PC-9 (cell line): ENCODE measurements at places on chromosomes 16 and 17. TPM values are rescaled to one million over a fixed set of nuclear protein-coding genes. Genes with fewer than 3 reads are reported as not detected.

GRCh38 chr16:47940466-47940865 is 215.3 kb downstream of the ABCC12 start:
- H3K36me3 ChIP-seq, result no peaks in the 10 kb centered on the region
- H3K4me1 ChIP-seq, result no peaks in the 10 kb centered on the region

- peak overlapping the region; percentile 76 for H3K27ac ChIP-seq
- peaks cover 24% of the 10 kb centered on the region for H3K4me1 ChIP-seq
- no peaks in the 10 kb centered on the region for H3K27me3 ChIP-seq
Measured at GRCh38 chr17:81365601-81366585, 29.4 kb upstream of the BAHCC1 start.

- peaks cover 9% of the 10 kb centered on the region; the same call in 1 of the 2 replicates for H3K4me1 ChIP-seq
- H3K36me3 ChIP-seq, result no peaks in the 10 kb centered on the region
- DNase-seq, result peak; percentile 42
- H3K27me3 ChIP-seq, result no peaks in the 10 kb centered on the region
- no peak overlapping the region for H3K27ac ChIP-seq
Measured at GRCh38 chr17:28878981-28879380, 18.6 kb downstream of the FLOT2 start.

DNA sequence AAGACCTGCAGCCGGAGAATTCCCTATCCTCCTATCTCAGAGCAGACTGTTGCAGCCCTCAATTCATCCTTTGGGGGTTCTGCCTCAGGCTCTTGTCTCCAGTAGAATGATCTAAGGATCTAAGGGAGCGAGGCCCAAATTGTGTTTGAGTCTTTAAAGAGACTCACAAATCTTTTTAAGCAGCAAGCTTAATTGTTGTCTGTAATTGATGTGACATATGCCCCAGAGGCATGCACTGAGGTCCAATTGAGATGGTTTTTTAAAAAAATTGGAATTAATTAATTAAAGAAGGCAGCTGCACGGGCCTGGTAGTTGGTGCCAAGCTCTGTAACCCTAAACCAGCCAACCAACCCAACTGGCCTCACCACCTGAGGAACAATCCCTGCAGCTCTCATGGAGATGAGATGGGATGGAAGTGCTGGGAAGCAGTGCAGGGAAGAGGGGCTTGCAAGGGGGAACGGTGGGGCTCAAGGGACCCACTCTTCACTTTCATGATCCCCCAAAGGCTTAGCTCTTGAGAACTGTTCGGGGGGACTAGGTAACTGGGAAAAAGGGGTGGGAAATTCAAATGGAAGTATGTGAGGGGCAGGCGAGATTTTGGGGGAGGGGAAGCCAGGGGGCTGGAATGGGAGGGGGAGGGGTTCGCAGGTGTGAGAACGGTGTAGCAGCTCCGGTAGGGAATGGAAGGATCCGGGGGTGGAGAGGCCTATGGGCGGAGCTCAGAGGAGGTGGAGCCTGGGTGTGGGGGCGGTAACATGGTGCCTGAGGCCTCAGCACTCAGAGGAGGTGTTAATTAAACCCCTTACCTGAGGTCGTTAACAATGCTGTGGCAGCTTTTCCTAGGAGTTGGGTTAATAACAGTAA is 9.2 kb upstream of the ZNF652 start:
- DNase-seq, result no peak
- no peaks in the 10 kb centered on the region for H3K27me3 ChIP-seq
- no peaks in the 10 kb centered on the region for H3K36me3 ChIP-seq
- no peak overlapping the region for H3K4me3 ChIP-seq
- H3K4me1 ChIP-seq, result no peaks in the 10 kb centered on the region
- H3K27ac ChIP-seq, result no peak overlapping the region

Gene TRPV3
- total RNA-seq, result 1.5 and 1.9 TPM in 2 replicates

Gene NLGN2
- 86.3 and 98.8 TPM in 2 replicates for total RNA-seq

GRCh38 chr16:1530883-1531637 is 2.4 kb upstream of the TMEM204 start:
- no peak for DNase-seq
- no peaks in the 10 kb centered on the region for H3K4me1 ChIP-seq
- H3K36me3 ChIP-seq, result no peaks in the 10 kb centered on the region
- H3K27me3 ChIP-seq, result no peaks in the 10 kb centered on the region

Gene SAMD14
- 0.17 and 0.73 TPM in 2 replicates for total RNA-seq

- DNase-seq, result no peak
- peaks cover 12% of the 10 kb centered on the region; the same call in 1 of the 2 replicates for H3K4me1 ChIP-seq
- H3K27me3 ChIP-seq, result no peaks in the 10 kb centered on the region
- H3K36me3 ChIP-seq, result no peaks in the 10 kb centered on the region
- no peak overlapping the region for H3K4me3 ChIP-seq
Measured at GRCh38 chr16:74842413-74842812, 67.8 kb upstream of the FA2H start.

Gene CES5A
- total RNA-seq, result not detected in 2 replicates

Gene KRT33B
- total RNA-seq, result not detected in 2 replicates

Gene TMC7
- 4.3 and 4.4 TPM in 2 replicates for total RNA-seq

Gene DNAH2
- total RNA-seq, result 10.6 and 11.6 TPM in 2 replicates

DNA sequence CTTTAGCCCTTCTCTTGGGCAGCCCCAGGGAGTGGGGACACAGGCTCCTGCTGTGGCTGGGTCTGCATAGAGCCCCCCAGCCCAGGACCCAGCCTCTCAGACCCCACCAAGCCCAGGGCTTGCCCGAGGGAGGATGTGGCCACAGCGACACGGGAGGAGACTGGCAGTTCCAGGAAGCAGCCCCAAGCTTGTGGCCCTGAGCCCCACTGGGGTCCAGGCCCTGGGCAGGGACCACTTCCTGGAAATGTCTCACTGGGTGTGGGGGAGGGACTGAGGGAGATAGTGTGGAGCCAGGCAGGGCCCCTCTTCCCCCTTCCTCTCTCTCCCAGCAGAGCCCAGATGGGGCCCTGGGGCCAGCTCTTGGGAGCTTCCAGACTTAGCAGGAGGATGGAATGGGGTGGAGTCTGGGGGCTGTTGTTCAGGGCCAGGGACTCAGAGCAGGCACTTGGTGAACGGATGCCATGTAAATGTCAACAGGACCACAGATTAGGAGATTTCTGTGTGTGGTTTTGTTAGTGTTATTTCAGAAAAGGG is 35.3 kb downstream of the ADGRG5 start:
- H3K27me3 ChIP-seq, result no peaks in the 10 kb centered on the region
- no peak overlapping the region for H3K27ac ChIP-seq
- no peaks in the 10 kb centered on the region for H3K4me1 ChIP-seq
- no peaks in the 10 kb centered on the region for H3K36me3 ChIP-seq

Gene ZNF469
- 9.8 and 16.1 TPM in 2 replicates for total RNA-seq

GRCh38 chr16:4384509-4384942 is 12.9 kb downstream of the VASN start:
- no peak for DNase-seq
- H3K36me3 ChIP-seq, result no peaks in the 10 kb centered on the region
- peaks cover 8% of the 10 kb centered on the region; the same call in 1 of the 2 replicates for H3K4me1 ChIP-seq
- no peaks in the 10 kb centered on the region for H3K27me3 ChIP-seq
- no peak overlapping the region for H3K4me3 ChIP-seq

Gene NOXO1
- total RNA-seq, result 11.1 and 12.7 TPM in 2 replicates

DNA sequence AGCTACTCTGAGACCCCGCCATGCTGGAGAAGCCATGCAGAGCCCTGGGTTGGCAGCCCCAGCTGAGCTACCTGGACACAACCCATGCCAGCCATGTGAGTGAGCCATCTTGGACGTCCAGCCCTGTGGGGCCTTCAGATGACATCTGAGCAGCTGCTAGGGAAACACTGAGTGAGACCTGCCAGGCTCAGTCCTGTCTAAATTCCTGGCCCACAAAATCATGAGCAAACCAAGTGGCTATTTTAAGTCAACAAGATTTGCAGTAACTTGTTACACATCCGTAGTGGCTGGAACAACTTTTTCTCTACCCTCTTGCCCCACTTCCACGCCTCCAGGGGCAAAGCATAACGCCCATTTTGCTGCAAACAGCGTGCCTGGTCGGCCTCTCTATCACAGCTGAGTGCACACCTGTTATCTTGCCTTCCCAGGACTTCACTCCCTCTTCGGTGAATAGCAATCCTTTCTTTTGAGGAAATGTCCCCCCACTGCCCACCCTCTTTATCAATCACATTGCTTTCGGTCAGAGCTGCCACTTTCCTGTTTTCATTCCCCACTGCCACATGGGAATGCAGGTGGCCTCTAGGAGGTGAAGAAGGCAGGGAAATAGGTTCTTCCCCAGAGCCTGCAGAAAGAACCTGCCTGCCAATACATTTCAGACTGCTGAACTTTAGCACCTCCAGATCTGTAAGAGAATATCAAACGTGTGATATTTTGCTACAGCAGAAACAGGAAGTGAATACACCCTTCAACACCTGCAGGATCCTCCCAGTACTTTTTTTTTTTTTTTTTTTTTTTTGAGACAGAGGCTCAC is 7.4 kb upstream of the SCIMP start:
- H3K27me3 ChIP-seq, result no peaks in the 10 kb centered on the region
- no peaks in the 10 kb centered on the region for H3K4me1 ChIP-seq
- no peak overlapping the region for H3K4me3 ChIP-seq
- no peak overlapping the region for H3K27ac ChIP-seq

Gene LPO
- total RNA-seq, result not detected in 2 replicates

Gene NGFR
- total RNA-seq, result 0.11 TPM in 1 of 2 replicates, not detected in the other

Gene HS3ST6
- not detected in 2 replicates for total RNA-seq

GRCh38 chr16:75244225-75244809 is 7.1 kb downstream of the BCAR1 start:
- H3K4me3 ChIP-seq, result peak overlapping the region; percentile 30; the same call in 1 of the 2 replicates
- H3K4me1 ChIP-seq, result peaks cover 58% of the 10 kb centered on the region
- H3K36me3 ChIP-seq, result peaks cover 10% of the 10 kb centered on the region; the same call in 1 of the 2 replicates
- no peaks in the 10 kb centered on the region for H3K27me3 ChIP-seq
- peak overlapping the region; percentile 83 for H3K27ac ChIP-seq
- DNase-seq, result peak; percentile 54

GRCh38 chr17:71409712-71410111 is 711.1 kb upstream of the SOX9 start:
- peak; percentile 76 for DNase-seq
- H3K27me3 ChIP-seq, result no peaks in the 10 kb centered on the region
- H3K4me3 ChIP-seq, result no peak overlapping the region
- H3K36me3 ChIP-seq, result peaks cover under 1% of the 10 kb centered on the region; the same call in 1 of the 2 replicates

GRCh38 chr16:84686707-84687298 is 13.0 kb upstream of the USP10 start:
- no peaks in the 10 kb centered on the region for H3K36me3 ChIP-seq
- no peak for DNase-seq
- no peaks in the 10 kb centered on the region for H3K27me3 ChIP-seq
- no peak overlapping the region for H3K27ac ChIP-seq

DNA sequence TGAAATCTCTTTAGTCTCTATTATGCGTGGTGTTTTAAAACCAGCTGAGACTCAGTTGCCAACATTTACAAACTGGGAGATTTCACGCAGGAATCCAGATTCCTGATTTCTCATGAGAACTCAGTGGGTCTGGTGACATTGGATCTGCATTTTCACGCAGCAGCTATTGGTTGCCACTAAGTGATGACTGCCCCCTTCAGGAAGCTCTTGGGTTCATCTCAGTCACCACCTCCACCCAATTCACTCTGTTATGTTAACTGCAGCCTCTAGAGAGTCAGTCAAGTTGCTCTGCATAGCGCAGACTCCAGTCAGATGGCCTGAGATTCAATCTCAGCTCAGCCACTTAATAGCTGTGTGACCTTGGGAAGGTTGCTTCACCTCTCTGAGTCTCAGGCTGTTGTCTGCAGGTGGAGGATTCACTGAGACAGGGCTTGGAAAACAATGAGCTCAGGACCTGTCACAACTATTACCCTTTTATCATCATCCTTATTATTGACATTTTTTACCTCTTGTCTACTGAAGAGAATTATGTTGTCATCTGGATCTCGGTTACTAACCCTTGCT is 6.4 kb downstream of the SHISA9 start:
- H3K27me3 ChIP-seq, result no peaks in the 10 kb centered on the region
- no peak for DNase-seq
- H3K4me3 ChIP-seq, result no peak overlapping the region
- H3K4me1 ChIP-seq, result peaks cover 25% of the 10 kb centered on the region

DNA sequence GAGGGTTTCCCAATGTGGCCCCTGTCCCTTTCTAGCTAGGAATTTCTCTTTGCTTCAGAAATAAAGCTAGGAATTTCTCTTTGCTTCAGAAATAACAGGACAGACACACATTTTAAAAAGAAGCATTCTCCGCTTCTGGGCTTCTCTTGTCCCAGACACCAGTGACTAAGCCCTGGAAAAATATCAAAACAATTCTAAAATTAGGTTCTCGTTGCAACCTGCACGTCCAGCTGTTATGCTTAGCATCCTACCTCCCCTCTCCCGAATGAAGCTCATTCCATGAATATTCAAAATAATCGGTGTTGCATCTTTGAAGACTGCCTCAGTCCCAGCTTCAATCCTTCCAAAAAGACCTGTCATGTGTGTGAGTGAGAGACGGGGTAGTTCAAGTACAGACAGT is 45.6 kb upstream of the WSCD1 start:
- no peak overlapping the region for H3K4me3 ChIP-seq
- H3K4me1 ChIP-seq, result no peaks in the 10 kb centered on the region
- peaks cover 93% of the 10 kb centered on the region for H3K27me3 ChIP-seq
- DNase-seq, result no peak
- H3K27ac ChIP-seq, result no peak overlapping the region

Gene HMOX2
- total RNA-seq, result 68.1 and 69.5 TPM in 2 replicates

GRCh38 chr17:56737421-56738161 is 96.1 kb downstream of the C17orf67 start:
- DNase-seq, result no peak
- peaks cover 19% of the 10 kb centered on the region for H3K27me3 ChIP-seq
- no peak overlapping the region for H3K4me3 ChIP-seq
- no peaks in the 10 kb centered on the region for H3K4me1 ChIP-seq

Gene PRR35
- total RNA-seq, result 0.35 TPM in 1 of 2 replicates, not detected in the other

GRCh38 chr16:1225051-1225451 is at the start of gene TPSG1:
Gene TPSG1 (minus strand): TSS chr16:1225268. CDS start chr16:1225252, 16 bp downstream.
- no peak for DNase-seq
- peaks cover 44% of the 10 kb centered on the region for H3K27me3 ChIP-seq
- H3K4me1 ChIP-seq, result no peaks in the 10 kb centered on the region
- H3K27ac ChIP-seq, result no peak within 1 kb of the TSS
- no peak within 1 kb of the TSS for H3K4me3 ChIP-seq

Gene CSF3
- total RNA-seq, result not detected in 2 replicates

DNA sequence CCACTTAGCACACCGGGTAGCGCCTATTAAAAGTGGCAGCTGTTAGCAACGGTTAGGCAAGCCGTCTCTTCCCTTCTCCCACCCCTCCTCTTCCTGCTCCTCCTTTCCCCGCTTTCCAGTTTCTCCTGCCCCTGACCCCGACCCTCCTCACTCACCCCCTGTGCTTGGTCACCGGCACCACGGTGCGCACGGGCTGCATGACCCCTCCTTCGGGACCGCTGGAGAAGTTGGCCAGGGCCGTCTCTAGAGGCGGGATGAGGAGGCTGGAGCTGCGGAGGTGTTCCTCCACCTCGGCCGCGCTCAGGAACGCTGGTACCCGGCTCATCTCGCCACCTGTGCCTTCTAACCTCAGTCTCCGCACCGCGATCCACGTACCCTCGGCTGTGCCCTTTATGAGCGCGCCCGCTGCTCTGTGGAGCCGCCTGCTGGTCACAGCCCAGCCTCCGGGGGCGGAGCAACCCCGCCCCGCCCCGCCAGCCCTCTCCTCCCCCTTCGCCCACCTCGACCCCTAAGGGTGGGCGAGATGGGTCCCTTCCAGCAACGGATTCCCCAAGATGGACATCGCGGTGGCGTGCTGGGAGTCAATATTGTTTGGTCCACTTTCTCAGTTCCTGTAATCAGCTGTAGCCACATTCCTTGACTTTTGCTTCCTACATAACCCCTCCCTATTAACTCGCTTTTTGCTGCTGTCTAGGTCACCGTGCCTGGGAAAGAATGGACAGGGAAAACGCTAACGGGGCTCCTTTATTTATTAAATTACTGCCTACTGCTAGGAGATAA is at the start of gene CRYM:
CRYM (minus strand) TSS at position 364 of the 780 bp plus-strand sequence; CDS start at position 325, 39 bp downstream.
- no peak within 1 kb of the TSS for H3K27ac ChIP-seq
- H3K36me3 ChIP-seq, result no peaks in the 10 kb centered on the region
- H3K4me3 ChIP-seq, result peak within 1 kb of the TSS; percentile 49; the same call in 1 of the 2 replicates
- peaks cover 79% of the 10 kb centered on the region for H3K27me3 ChIP-seq
